ENCODE measurements at places on chromosomes 16 and 17. TPM values are rescaled to one million over a fixed set of nuclear protein-coding genes. Genes with fewer than 3 reads are reported as not detected.

CDK5R1 gene
- total RNA-seq, result 1.1 TPM

MEOX1 gene
- total RNA-seq, result not detected

KRTAP2-2 gene
- not detected for total RNA-seq

SPAG5 gene
- 2.7 TPM for total RNA-seq

GPR179 gene
- not detected for total RNA-seq

TMC8 gene
- under 0.01 TPM for total RNA-seq

SLC13A2 gene
- total RNA-seq, result not detected

TNFRSF13B gene
- total RNA-seq, result not detected

TBC1D28 gene
- total RNA-seq, result not detected

ARRB2 gene
- total RNA-seq, result 5.5 TPM

DEXI gene
- 122 TPM for total RNA-seq

SGCA gene
- total RNA-seq, result 0.26 TPM

ANKFN1 gene
- not detected for total RNA-seq

SCARF1 gene
- under 0.01 TPM for total RNA-seq

CDRT15 gene
- total RNA-seq, result not detected

TUBG2 gene
- total RNA-seq, result 17.1 TPM

SPATA32 gene
- total RNA-seq, result not detected

EXOC3L1 gene
- 0.12 TPM for total RNA-seq

C17orf113 gene
- total RNA-seq, result 0.43 TPM

DPEP3 gene
- not detected for total RNA-seq

DUSP14 gene
- total RNA-seq, result 45.4 TPM

All from pericardium fibroblast (primary cell).